ENCODE measurements at places on chromosomes 1 and 21.

DNA sequence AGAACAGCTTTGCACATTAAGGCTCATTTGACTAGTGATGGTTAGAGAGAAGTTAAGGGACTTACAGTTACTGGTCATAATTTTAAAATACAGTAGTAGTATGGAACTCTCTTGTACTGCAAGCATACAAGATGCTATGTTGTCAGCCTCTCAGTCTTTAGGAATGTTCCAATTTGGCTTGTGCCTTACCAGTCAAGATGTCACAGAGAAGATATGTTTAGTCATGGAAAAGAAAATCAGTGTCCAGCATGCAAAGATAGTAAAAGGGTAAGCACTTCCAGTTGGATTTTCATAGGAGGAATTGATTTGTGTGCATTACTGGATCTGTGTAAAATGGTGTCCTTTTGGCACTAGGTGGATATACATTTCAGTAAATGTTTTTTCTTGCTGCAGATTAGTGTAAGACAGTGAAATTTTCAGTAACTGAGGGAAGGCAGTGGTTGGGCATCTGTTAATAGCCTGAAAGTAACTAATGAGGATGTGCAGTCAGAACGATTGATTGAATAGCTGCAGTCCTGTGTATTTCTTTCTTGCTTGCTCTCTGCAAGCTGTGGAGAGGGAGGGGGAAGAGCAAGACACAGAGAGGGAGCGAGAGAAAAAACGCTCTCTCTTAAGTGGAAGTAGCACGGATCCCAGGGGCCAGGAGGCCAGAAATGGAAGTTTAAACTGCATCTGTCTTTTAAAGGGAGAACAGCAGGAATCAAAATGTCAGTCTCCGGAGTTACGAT is 108.2 kb downstream of the CLEC20A start:
- DNase-seq, result peak; percentile 53

DNA sequence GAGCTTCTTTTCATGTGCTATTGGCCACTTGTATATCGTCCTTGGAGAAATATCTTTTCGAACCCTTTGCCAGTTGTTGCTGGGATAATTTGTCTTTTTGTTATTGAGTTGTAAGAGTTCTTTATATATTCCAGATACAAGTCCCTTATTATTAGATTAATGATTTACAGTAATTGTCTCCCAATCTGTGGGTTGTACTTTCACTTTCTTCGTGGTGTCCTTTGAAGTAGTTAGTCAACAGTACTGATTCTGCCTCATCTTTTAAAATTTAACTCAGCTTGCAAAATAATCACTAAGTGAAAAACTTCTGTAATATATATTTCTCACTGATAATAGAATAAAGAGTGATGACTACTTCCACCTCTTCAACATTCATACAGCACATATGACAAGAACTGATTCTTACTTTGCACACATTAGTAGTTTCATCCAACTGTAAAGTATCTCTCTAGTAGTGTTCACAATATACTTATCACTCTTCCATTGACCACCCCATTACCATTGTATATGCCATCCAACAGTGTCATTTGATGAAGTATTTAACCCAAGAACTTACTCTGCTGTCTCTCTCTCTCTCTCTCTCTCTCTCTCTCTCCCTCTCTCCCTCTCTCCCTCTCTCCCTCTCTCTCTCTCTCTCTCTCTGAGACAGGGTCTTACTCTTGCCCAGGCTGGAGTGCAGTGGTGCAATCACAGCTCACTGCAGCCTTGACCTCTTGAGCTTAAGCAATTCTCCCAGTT is 104.2 kb upstream of the DMRTA2 start:
- no peak for DNase-seq

DNA sequence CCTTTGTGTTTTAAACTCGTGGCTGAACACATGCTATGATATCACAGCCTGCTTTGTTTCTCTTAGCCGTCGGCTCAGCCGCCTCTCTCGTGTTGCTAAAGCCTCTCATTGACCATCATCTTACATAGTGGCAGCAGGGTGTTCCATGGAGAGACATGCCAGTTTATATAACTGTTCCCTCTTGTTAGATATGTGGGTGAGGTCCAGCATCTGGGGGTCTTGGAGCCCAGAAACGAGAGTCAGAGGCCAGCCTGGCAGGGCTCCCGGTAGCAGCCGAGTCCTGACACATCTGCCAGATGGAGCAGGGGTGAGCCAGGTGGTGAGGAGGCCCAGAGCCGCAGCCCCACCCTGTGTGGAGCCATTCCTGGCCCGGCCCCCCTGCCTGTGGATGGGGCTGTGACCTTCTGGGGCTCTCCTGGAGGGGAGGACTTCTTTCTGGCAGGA is 11.9 kb downstream of the PODN start:
- DNase-seq, result no peak

DNA sequence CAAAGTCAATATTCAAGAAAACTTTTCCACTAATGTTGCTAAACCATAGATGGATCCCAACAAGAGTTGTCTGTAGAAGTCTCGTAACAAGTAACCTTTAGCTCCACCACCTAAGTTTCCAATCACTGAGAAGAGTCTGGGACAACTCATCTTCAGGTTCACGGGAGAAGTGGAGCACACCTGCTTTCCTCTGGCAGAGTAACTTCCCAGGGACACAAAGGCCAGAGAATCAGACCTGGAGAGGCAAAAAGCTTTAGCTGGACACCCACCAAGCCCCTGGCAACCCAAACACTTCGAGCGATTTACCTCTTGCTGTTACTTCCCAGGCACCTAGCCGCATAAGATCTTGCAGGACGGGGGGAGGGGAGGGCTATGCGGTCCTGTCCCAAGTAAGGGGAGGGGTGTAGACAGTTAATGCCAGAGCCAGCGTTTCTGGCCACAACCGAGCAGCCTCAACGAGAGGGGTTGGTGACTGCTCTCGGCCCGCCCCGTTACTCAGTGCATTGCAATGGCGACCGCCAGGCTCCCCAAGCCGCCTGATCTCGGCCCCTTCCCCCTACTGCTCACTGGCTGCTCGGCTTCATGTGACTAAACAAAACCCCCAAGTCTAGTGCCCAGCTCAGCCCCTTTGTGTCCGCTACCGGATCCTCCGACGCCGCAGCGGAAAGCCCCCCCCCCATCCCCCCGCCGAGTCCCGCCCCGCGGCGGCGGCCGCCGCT is 709 bp downstream of the ZNF644 start:
- peak; percentile 87 for DNase-seq

DNA sequence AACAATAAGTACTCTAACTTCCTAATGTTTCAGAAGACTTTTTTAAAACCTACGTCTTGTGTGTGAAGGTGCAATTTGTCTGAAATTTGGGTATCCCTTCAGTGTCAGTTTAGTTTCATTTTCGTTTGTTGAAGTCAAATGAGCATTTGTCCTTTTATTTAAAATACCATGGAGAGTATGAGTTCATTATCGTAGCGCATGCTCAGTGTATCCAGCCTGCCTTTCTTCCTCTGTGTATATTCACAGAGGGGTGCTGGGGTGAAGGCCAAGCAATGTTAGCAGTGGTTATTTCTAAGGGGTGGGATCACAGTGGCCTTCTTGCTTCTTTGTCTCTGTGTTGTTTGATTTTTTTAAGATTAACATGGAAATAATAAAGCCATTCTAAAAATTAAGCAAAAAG is 43.2 kb downstream of the CNN3 start:
- DNase-seq, result peak; percentile 56

DNA sequence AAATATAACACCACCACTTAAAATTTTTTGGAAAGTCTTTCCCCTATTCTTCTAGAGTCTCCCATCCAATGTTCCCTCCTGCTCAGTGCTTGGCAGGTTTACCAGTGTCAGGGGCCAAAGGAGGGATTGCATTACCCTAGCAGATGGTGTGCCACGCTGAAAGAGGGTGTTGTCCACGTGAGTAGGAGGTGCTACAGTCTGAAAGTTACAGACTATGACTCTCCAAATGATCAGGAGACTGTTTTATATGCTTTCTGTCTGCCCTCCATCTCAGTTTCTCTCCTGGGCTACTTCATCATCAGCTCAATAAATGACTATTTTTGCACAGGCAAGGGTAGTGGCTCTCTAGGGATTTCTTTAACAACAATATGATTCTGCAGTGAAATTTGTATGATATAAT is 31.3 kb upstream of the ANGPTL7 start:
- DNase-seq, result peak; percentile 65

GRCh38 chr1:231160895-231161666 is 777 bp upstream of the TRIM67 start:
- no peak for DNase-seq

DNA sequence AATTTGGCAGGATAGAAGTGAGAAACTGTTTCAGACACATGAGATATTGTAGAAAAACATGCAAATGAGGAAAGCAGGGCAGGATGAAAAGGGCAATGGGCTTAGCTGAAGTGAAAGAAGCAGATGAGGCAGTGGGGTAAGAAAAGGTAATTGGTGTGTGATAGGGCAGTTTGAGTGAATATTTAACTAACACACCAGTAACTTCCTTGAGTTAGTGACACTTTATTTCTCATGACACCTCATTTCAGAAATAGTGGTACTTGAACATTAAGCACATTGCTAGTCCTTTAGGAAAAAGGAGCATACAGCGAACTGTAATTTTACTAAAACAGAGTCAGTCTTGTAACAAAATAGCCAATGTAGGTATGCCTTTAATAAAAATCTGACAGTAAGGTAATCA is 415.0 kb downstream of the DPYD start:
- DNase-seq, result no peak

DNA sequence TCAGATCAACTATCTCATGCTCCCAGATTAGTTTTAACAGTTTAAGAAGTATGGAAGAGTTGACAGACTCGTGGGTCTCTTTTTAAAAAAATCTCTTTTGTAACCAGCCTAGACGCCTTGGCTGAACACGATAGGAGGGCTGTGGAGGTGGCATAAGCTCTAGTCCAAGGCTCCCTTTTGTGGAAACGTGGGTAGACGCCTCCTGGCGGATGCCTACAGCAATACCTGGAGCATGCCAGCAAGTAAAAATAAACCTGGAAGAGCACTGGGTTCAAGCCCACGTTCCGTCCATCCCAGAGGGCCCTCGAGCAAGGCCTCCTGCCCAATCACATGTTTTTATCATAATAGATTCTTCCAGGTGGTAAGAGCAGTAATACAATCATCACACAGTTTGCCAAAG is 87.9 kb downstream of the RGS7 start:
- no peak for DNase-seq

DNA sequence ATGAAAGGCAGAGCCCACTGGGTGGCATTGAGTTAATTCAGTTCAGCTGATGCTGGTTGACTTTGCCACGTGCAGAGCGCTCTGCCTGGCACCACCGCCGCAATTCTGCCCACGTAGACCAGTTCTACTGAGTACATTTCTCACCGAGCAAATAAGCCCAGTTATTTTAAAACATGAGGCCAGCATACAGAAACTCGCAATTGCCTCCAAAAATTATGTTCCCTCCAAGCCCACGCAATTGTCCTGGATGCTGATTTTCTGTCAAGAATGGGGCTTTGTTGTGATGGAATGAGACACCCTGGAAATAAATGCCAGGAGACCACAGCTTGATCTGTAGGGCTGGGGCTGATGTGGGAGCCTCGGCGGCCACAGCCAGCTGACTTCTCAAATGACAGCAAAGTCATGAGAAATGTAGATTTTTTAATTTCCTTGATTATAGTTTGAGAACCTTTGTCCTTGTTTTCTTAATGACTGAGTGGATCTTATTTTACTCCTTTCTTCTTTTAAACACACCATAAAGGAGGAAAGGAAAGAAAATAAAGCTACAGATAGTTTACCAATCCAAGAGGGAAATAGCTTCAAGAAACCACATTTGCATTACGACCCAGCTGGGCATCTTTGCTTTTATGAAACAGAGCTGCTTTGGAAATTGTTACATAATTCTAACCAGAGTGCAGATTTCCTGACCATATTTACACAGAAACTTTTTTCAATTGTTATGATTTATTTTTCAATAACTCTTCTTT is 11.6 kb upstream of the PARP1 start:
- no peak for DNase-seq

DNA sequence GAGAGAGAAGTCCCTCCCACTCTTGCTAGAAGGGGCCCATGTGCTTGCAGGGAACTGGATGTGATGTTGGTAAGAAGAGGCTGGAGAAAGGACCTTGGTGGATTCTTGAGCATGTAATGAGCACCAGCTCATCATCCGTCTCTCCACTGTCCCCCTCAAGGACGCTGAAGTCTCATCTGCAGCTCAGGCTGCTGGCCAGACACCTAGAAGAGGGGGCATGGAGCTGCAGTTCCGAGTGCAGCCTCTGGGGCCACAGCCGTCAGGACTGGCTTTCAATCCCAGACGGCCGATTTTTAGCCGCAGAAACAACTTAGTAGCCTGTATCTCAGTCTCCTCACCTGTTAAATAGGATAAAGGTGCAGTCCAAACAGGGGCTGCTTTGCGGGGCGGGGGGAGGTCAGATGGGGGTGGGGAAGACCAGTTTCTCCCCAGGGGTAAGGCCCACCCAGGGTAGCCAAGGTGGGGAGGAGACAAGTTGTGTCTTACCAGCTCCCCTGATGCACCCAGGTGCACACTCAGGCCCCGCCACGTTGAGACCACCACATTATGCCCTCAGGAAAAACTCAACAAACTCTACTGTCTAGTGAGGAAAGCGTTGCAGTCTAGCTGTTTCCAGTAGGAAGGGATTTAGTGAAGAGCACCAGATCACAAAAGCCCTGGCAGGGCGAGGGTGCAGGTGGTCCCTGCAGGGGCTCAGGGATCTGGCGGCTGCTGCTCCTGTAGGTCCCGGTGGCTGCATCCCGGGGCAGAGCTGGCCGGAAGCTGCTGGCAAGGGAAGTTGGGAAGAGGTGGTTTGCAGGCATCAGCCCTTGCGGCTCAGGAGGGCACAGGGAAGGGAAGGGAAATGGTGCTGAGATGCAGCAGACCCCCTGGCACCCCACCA is 29.5 kb downstream of the LDLRAP1 start:
- DNase-seq, result peak; percentile 43

DNA sequence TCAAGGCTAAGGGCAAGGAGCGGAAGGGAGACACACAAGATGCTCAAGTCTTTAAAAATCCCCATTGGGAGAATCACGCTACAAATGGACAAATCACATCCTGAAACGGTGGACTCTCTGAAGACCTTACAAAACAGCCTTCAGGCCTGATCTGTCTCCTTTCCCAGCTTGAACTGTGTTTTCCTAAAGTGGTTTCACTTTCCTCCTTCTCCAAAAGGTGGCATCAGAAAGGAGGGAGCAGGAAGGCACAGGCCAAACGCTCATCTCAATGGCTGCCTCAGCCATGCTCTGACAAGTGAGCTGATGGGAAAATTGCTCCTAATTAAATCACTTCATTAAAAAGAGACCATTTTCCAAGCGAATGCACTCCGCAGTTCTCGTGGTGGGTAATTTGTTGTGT is 47.7 kb downstream of the UTP25 start:
- DNase-seq, result peak; percentile 61

DNA sequence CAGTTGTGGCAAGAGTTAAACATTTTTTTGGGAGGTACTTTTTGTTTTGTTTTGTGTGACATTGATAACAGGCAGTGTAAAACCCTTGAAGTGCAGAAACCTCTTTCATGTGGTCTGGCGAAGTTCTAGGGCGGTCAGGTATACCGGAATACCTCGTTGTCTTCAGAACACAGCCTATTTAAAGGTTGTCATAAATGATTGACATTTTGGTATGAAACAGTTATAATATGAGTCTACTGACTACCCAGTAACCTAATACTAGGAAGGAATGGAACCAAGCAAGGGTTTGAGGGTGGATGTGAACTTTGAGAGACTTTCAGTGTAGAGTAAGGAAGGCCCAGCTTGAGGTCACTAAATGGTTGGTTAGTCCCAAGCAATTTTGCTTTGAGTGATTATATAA is 40.5 kb downstream of the PATJ start:
- no peak for DNase-seq
